ENCODE measurements at places on chromosomes 2 and 18.

GRCh38 chr2:45975752-45976517 lies 321.3 kb upstream of the EPAS1 start:
- no peak overlapping the region for H3K4me3 ChIP-seq
- H3K36me3 ChIP-seq = no peaks in the 10 kb centered on the region
- H3K4me1 ChIP-seq = no peaks in the 10 kb centered on the region
- no peak overlapping the region for H3K27ac ChIP-seq
- H3K27me3 ChIP-seq = no peaks in the 10 kb centered on the region

DNA sequence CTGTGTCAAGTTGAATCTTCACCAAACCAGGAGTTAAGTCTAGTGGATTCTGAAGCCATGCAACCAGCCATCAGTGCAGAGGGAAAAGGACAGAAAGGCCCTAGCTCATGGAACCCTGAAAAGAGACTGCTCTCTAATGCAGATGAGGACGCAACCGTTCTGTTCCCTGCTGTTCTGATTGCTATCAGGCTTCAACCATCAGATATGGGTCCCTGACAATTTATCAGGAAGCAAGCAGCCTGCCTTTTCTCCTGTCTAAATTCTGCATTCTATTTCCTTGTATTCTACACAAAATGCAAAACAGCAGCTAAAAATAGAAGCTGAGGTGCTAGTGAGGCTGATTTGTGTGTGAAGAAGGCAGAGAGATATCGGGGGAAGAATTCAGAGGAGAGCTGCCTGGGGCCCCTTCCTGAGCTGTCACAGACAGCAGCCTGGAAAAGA lies 68.4 kb upstream of the RTN4 start:
- H3K27me3 ChIP-seq = no peaks in the 10 kb centered on the region
- H3K27ac ChIP-seq = no peak overlapping the region
- no peak for DNase-seq
- H3K4me3 ChIP-seq = no peak overlapping the region
- H3K4me1 ChIP-seq = peaks cover 5% of the 10 kb centered on the region

GRCh38 chr18:58051765-58052460 lies 7.9 kb downstream of the NEDD4L start:
- no peak overlapping the region for H3K4me3 ChIP-seq
- H3K27ac ChIP-seq = no peak overlapping the region
- H3K36me3 ChIP-seq = peaks cover 4% of the 10 kb centered on the region
- H3K4me1 ChIP-seq = no peaks in the 10 kb centered on the region

DNA sequence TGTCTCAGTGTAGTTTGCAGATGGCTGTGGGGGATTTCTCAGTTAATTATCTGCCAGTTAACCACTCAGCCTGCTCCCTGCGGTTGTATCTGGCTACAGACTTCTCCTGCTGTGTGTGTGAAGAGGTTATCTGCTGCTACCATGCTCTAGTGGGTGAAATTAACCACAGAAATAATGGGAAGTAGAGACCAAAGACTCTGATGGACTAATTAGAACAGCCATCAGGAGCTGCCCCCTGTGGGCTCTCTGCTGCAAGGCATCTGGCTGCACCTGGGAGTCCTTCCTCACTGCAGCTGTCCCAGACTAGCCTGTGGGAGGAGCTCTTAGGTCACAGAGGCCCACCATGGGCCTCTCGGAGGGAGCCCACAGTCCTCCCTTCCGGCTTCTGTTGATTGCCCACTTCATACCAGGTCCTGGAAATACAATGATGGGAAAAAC lies 66.6 kb downstream of the CTIF start:
- H3K27me3 ChIP-seq = no peaks in the 10 kb centered on the region
- no peaks in the 10 kb centered on the region for H3K36me3 ChIP-seq
- no peaks in the 10 kb centered on the region for H3K4me1 ChIP-seq
- H3K27ac ChIP-seq = no peak overlapping the region
- DNase-seq = peak; percentile 73
- no peak overlapping the region for H3K4me3 ChIP-seq

- no peak overlapping the region for H3K27ac ChIP-seq
- H3K27me3 ChIP-seq = no peaks in the 10 kb centered on the region
- no peaks in the 10 kb centered on the region for H3K4me1 ChIP-seq
- no peaks in the 10 kb centered on the region for H3K36me3 ChIP-seq
Observed at GRCh38 chr2:74267068-74267467, 68.7 kb downstream of the MTHFD2 start.

DNA sequence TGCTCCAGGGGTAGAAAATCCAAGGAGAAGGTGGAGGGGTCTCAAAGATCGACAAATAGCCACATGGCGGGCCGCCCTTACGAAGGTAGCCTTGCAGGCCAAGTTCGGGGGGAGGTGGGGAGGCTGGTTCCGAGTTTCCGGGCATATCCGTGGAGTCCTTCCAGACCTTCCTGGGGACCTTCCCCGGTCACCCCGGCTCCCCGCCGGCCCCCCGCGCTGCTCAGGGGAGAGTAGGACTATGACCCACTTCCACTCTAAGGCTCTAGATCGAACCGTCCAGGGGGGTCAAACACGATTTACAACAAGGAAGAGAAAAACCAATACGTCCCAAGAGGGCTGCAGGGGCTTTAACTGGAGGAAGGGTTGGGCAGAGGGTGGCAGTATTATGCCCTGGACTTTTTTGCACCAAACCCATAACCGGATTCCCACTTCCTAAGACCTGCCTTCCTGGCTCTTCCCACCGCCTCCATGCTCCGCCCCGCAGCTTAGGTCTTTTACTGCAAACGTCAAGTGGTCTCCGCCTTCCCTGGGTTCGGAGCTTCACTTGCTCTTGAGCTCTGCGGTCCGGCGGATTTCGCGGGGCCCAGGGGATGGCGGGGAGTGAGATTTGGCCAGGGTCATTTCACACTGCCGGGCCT lies 779 bp upstream of the LYPD6 start:
- peaks cover 7% of the 10 kb centered on the region for H3K4me1 ChIP-seq
- no peaks in the 10 kb centered on the region for H3K27me3 ChIP-seq
- no peaks in the 10 kb centered on the region for H3K36me3 ChIP-seq
- peak overlapping the region; percentile 80 for H3K4me3 ChIP-seq
- no peak overlapping the region for H3K27ac ChIP-seq

- H3K27me3 ChIP-seq = no peaks in the 10 kb centered on the region
- no peak overlapping the region for H3K4me3 ChIP-seq
- no peaks in the 10 kb centered on the region for H3K4me1 ChIP-seq
- H3K27ac ChIP-seq = no peak overlapping the region
Observed at GRCh38 chr2:187360286-187360685, 87.8 kb downstream of the CALCRL start.

DNA sequence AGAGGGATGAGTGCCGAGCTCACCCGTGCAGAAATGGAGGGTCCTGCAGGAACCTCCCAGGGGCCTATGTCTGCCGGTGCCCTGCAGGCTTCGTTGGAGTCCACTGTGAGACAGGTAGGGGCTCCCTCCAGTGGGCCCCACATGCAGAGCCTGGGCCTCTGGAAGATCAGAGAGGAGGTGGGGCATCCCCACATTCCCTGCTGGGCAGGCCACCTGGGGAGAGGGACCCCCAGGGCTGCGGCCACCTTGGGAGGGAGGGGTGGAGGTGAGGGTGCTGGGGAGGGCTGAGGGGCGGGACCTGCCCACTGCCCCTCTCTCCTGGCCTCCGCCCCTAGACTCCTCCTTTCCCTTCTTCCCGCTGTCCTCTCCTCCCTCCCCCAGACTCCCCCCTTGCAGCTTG lies 38.5 kb downstream of the MTERF4 start:
- peaks cover 9% of the 10 kb centered on the region for H3K4me1 ChIP-seq
- H3K4me3 ChIP-seq = no peak overlapping the region
- H3K27ac ChIP-seq = no peak overlapping the region
- DNase-seq = no peak
- H3K27me3 ChIP-seq = no peaks in the 10 kb centered on the region
